ENCODE measurements at places on chromosomes 2 and 18.
A peak's percentile ranks its signal among the peaks of the same experiment; 100 is the strongest.

- no peak for DNase-seq
Measured at GRCh38 chr2:105768176-105768575, 23.5 kb downstream of the NCK2 start.

DNA sequence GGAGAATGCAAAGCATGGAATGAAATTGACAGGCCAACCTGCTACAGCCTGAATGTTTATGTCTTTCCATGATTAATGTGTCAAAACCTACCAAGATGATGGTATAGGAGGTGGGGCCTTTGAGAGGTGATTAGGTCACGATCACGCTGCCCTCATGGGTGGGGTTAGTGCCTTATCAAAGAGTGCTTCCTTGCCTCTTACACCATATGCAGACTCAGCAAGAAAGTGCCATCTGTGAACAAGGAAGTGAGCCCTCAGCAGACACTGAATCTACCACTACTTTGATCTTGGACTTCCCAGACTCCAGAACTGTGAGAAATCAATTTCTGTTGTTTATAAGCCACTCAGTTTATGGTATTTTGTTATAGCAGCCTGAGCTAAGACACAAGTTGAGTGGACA lies 147.5 kb upstream of the BCL2L11 start:
- no peak for DNase-seq

DNA sequence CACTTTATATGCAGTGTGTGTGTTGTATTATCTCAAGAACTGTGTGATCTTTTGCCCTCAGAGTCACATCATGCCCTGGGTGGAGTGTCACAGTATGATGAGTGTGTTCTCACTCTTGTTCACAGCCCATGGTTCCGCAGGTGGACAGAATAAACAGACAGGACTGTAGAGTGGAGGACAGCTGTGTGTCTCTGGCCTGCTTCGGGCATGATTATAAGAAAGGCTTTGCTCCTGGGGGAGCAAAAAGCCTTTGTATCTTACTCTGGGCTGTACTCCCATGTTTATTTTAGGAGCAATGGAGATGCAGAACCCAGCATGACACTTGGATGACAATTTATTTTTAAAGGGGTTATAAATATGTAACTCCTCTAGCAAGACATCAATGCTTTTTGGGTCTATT lies 371.7 kb upstream of the MEX3C start:
- DNase-seq = no peak

DNA sequence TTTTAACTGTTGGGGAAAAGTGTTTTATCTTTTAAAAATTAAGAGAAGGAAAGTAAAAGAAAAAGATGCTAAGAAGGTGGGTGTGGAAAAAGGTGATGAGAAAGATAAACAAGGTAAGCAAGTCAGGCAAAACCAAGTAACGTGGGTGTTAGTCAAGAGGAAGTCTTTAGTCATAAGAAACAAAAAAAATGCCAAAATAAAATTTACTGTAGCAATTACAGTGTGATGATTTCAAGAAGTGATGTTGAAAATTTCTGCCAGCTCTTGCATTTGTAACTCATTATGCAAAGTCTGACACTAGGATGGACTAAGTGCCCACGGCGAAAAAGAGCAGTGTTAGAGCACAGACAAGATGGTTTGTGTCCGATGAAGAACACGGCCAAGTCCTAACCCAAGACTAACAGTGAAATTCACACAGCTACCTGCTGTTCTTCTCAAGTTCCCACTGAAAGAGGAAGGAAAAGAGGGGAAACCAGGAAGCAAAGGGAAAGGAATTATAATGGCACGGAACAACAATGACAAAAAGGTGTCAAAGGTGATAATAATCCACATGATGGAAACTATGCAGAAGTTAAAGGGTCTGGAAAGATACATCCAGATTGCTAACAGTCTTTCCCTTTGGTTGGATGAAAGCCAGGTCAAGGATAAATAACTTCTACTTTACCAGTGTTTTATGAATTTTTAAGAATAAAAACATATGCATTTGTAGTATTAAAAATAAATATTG lies 34.1 kb downstream of the NOL10 start:
- no peak for DNase-seq

DNA sequence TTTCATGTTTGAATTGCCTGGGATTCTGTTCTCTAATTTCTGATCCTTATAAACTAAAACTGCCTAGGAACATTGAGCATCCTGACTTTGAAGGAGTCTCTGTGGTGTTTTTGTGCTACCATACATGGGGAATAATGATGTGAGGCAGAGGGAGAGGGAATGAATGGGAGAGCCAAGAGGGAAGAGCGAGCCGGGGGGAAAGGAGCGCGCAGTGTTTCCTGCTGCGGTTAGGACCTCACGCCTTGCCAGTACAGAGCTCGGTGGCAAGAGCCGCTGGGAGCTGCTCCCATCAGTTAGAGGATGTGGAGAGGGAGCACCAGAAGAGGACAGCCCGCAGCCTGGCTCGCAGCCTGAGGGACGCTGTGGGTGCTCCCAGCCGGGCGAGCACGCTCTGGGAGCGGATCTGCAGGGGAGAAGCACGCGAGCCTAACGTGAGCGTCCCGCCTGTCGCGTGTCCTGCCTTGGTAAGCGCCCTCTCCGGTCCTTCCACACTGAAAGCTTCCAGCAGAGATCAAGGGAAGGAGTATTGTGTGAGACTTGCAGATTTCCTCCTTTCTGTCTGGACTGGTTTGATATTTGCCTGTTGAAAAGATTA lies 114.7 kb downstream of the FAM210A start:
- DNase-seq = no peak

DNA sequence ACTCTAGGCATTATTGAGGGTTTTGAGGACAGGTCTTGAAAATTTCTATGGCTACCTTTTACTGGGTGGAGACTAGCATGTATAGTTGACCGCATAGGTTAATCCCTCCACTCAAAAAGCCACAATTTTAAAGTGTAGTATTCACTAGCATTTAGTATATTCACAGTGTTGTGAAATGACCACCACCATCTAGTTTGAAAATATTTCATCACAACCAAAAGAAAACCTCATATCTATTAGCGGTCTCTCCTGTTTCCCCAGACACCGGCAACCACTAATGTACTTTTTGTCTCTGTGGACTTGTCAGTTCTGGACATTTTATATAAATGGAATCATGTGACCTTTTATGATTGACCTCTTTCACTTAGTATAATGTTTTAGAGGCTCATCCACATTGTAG lies 53.9 kb downstream of the MSH2 start:
- no peak for DNase-seq

- DNase-seq = no peak
Measured at GRCh38 chr2:222303828-222304736, 5.3 kb upstream of the PAX3 start.

- no peak for DNase-seq
Measured at GRCh38 chr18:59940068-59940467, 40.3 kb downstream of the PMAIP1 start.

DNA sequence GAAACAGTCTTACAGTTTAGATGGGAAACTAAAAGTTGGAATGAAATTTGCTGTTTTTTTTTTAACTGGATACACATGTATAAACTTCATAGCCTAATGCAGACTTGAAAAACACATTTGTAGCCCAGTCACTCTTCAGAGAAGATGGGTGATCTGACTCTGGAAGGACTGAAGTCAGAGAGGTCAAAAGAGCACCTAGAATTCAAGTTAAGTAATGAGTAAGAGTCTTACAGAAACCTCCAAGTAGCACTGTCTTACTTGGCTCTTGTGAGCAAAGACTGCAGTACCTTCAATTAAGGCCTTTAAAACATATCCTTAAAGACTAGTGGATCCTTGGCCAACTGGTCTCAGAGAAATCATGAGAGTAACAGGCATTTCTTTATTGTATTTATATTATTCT lies 41.9 kb downstream of the TRAPPC8 start:
- DNase-seq = no peak

DNA sequence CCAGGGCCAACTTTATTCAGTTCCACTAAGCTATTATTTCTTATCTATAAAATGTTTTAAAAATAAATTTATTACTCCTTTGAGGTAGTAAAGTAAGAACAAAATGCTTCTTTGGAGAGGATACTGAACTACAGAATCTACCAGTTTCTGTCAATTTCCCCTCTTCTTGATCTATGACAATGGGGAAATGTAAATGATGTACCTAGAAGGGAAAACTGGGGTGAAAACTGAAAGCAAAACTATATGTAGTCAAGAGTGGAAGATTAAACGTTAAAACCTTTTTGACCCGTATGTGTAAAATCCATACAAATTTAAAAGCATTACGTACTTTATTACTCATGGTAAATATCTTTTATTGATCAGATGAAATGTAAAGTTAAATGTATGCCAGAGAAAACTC lies 1287.8 kb upstream of the TMEFF2 start:
- DNase-seq = no peak

GRCh38 chr18:75408554-75409506 lies 18.7 kb downstream of the SMIM21 start:
- DNase-seq = no peak

GRCh38 chr2:17059458-17059857 lies 393.8 kb upstream of the CYRIA start:
- no peak for DNase-seq

- DNase-seq = no peak
Measured at GRCh38 chr2:239820836-239821693, 204.1 kb downstream of the NDUFA10 start.

GRCh38 chr18:48594471-48595094 lies 55.8 kb downstream of the CTIF start:
- DNase-seq = no peak

GRCh38 chr18:75437979-75438378 lies 10.5 kb upstream of the SMIM21 start:
- DNase-seq = no peak

- DNase-seq = no peak
Measured at GRCh38 chr2:127678991-127679390, 3.7 kb upstream of the LIMS2 start.

- DNase-seq = no peak
Measured at GRCh38 chr18:42126586-42126985, 171.6 kb downstream of the PIK3C3 start.

GRCh38 chr18:56580026-56580425 lies 58.4 kb downstream of the TXNL1 start:
- DNase-seq = no peak

GRCh38 chr2:216371721-216372702 lies at the start of gene MARCHF4:
Gene MARCHF4 (minus strand): TSS chr2:216372483. CDS start chr2:216370260, 2,223 bp downstream.
- peak; percentile 78 for DNase-seq

DNA sequence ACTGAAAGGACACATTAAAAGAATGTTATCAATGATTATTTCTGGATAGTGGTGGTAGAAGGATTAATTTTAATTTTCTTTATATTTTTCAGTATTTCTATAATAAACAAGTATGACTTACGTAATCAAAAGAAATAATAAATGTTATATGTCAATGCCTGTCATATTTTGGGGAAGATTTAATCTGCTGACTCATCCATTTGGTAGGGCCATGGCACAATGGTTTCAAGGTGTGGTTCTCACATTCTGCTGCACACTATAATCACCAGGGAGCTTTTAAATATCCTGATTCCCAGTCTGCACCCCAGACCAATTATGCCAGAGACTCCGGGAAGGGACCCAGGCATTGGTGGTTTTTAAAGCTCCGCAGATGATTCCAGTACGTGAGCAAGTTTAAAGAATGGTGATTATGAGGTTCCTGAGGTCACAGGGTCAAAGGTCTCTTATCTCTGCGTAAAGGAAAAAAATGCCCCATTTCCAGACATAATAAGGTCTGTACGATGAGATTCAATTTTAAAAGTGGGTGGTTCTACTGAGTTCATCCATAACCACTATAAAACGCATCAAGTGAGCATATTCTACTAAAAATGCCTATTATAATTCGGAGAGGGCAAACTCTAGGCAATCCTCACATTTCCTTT lies 27.2 kb downstream of the WIPF1 start:
- DNase-seq = no peak

DNA sequence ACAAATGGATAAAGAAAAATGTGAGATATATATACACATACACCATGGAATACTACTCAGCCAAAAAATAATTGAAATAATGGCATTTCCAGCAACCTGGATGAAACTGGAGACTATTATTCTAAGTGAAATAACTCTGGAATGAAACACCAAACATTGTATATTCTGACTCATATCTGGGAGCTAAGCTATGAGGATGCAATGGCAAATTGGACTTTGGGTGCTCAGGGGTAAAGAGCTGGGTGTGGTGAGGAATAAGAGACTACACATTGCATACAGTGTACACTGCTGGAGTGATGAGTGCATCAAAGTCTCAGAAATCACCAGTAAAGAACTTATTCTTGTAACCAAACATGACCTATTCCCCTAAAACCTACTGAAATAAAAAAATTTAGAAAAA lies 636.0 kb upstream of the LRATD1 start:
- DNase-seq = no peak

GRCh38 chr2:34652636-34653035 lies 1053.5 kb upstream of the FAM98A start:
- no peak for DNase-seq

DNA sequence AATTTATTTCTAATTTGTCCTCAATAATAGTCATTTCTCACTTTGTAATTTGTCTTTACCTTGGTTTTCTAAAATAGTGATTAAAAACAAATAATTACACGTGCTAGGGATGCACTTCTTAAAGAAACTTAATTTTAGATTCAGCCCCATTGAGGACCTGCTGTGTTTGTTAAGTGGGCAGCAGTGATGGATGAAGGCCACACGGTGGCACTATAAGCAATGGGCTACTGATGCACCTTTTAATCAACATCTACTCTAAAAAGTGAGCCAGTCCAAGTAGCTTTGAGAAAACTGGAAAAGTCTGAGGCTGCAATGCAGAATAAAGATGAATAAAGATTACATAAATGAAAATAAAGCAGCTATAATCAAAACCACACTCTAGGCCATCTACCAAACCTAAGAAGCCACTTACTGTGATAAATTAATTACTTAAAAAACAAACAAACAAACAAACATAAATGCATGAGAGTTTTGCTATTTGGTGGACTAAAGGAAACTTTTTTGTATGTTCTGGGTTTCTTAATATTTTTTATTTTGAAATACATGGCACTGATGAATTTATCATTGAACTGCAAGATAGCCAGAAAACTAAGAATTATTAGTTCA lies 89.3 kb downstream of the PDE11A start:
- DNase-seq = peak; percentile 66

GRCh38 chr2:113076954-113077669 lies 9.3 kb downstream of the IL1F10 start:
- no peak for DNase-seq

DNA sequence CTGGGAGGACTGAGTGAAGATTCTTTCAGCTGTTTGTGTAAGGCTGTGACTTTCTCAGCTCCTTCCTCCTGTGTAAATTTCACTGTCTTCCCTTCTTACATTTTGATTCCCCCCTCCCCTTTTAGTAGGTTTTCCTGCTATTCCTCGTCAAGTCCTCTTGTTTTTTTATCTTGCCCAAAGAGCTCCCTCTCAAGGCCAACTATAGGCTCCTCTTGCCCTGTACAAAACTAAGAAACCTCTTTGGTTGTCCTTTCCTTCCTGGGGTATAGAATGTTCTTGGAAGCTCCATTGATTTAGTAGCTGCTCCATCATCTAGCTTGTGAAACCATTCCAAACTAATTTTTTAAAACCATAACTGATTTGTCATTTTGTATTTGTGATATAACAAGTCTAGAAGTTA lies 7.3 kb downstream of the CCDC121 start:
- no peak for DNase-seq

- DNase-seq = no peak
Measured at GRCh38 chr2:213353419-213353818, 69.2 kb downstream of the SPAG16 start.

- DNase-seq = no peak
Measured at GRCh38 chr2:42256505-42256904, 87.4 kb downstream of the EML4 start.

- DNase-seq = peak; percentile 29
Measured at GRCh38 chr2:182767578-182767977, 51.5 kb downstream of the DNAJC10 start.

- DNase-seq = peak; percentile 52
Measured at GRCh38 chr2:65722028-65722778, 289.8 kb upstream of the SPRED2 start.
